ENCODE measurements at places on chromosomes 16 and 17.

- DNase-seq = no peak
Measured at GRCh38 chr17:40542558-40543411, 22.5 kb downstream of the CCR7 start.

DNA sequence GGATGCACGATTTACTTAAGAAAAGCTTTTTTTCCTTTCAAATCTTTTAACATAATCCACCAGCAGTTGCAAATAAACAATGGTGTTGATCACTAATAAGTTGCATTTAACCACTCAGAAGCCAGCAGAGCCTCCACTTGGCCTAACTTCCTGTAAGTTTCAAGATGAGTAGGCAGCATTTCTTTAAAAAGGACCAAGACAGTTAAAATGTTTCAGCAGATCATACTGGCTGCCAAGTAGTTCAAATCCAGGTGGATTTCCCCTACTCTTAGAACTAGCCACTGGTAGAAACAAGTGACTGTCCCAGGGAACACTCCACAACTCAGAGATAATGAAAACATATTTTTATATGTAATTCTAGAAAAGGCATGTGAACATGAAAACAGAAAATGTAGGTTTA, 17.0 kb upstream of the RFFL start:
- no peak for DNase-seq

DNA sequence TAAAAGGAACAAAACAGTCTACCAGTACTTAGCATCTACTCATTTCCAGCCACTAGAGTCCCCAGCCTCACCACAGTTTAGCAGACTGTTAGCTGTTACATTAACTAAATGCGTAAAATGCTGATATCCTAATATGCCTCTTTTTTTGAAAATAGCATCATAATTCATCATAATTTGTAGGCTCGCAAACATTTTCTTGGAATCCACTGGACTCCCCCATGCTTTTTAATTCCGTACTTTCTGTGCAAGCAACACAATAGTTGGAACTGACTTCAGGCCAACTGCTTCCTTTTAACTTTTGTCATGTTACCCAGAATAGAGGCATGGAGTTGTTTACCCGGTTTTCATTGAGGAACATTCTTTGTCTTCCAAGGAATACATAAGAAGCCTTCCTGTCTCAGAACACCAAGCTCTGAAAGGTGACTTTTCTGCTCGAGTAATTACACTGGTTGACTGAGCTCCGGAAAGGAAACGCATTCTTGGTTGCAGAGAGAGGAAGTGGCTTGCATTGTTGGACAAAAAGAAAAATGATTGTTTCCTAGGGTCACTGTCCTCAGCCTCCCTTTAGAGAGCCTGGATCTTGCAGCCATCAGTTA, 30.9 kb upstream of the SEC14L1 start:
- no peak for DNase-seq

DNA sequence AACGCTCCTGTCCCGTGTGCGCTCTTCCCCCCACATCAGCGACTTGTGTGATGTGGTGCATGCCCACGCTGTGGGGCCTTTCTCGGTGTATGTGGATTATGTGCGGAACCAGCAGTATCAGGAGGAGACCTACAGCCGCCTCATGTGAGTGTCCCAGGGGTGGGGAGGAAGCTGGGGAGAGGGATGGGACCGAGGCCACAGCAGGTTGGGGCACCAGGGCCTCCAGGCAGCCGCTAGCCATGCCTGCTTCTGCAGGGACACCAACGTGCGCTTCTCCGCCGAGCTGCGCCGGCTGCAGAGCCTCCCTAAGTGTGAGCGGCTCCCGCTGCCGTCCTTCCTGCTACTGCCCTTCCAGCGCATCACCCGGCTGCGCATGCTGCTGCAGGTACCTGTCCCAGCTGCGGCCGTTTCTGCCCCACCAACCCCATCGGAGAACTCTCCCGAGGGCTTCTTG, 5.8 kb downstream of the ARHGEF15 start:
- no peak for DNase-seq

- no peak for DNase-seq
Measured at GRCh38 chr16:4032768-4033167, 83.5 kb downstream of the ADCY9 start.

DNA sequence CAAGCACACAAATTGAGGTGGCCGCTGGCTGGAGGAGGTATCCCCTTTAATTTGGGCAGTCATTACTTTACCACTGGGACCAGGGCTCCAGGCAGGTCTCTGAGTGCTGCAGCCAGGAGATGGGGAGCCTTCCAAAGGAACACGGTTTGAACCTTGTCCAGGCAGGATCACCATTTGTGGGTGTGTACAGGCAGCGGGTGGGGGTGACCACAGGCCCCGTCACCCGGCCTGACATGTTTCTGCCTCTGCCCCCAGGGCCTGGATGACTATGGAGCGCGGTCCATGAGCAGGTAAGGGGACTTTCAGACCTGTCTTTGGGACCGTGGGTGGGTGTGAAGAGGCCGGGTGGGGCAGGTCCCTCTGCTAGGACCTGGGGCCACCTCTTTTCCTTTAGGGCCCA, 57.1 kb upstream of the PVALEF start:
- no peak for DNase-seq

DNA sequence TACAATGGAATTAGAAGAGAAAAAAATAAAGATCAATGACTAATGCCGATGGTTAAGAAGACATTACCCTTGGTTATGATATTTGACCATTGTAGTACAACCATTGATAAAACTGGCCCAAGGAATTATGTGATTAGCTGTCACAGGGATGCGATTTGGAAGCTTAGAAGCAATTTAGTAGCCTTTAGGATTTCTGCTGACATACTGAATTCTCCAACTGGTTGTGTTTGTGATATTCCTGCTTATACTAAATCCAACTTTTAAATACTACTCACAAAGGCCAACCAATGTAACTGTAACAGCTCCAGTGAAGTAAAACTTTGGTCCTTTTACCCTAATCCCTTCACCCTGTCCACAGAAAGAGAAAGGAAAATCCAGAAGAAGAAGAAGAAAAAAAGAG, 31.4 kb upstream of the ABCA6 start:
- no peak for DNase-seq

DNA sequence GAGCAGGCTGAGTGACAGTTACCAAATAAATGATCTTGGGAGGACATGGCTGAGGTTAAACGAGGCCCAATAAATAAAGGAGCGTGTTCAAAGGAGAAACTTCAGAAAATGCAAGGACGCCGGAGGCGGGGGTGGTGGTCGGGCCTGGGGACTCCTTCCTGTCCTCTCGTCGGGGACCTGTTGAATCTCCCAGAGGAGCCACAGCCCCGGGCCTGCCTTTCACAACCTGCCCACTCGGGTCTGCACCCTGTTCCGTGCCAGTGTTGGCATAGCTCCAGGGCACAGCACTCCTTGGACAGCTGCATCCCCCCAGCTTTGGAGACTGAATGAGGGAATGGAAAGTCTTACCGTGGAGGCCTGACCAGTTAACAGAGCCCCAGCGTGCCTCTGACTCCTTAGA, 8.1 kb upstream of the TBX4 start:
- no peak for DNase-seq

DNA sequence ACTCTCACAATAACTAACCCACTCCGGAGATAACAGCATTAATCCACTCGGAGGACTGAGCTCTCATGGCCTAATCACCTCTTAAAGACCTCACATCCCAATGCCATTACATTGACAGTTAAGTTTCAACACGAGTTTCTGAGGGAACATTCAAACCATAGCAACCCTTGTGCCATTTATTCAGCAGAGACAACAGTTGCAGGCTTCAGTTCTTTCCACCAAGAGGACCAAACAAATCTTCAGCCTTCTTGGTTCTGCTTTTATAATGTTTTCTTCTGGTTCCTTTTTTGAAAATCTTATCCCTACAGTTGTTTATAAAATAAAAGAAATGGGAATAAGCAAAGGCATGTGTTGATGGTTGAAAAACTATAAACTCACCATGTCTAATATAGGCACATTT, 2.1 kb upstream of the CD300E start:
- DNase-seq = no peak

DNA sequence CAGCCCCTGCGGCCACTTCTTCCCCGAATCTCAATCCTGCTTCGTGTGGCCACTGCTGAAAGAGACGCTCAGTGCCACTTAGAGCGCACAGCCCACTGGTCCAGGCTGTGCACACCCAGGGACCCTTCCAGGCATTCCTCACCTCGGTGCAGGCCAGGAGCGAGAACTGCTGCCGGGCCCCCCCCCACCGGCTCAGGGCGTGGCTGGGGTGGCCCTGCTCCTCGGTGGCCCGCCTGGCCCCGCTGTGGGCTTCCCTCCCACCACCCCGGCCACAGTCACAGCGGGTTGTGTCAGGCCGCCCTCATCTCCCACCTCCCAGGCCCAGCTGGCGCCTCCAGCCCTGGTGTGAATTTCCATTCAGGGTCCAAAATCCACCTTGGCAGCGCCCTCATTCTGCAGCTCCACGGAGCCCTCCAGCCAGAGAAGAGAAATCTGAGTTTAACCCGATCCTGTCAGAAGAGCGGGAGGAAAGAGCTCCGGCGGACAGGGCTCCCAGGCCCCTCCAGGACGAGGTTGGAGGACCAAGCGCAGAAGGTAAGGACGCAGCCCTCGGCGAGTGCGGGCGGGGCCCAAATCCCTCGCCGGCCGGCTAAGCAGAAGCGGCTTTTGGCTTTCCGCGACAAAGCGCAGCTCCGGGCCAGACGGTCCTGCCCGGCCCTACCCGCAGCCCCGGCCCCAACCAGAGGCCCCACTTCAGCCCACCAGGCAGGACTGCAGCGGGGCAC, 12.0 kb downstream of the TBC1D16 start:
- DNase-seq = no peak

- no peak for DNase-seq
Measured at GRCh38 chr17:81292450-81292849, 2.7 kb downstream of the SLC38A10 start.
